Central memory CD8-positive, alpha-beta T cell (primary cell): ENCODE measurements at places on chromosomes 7 and 10.

- DNase-seq: no peak
Observed at GRCh38 chr7:46939558-46939957, 642.4 kb downstream of the TNS3 start.

- no peak for DNase-seq
Observed at GRCh38 chr7:149872419-149873073, 1.2 kb upstream of the ATP6V0E2 start.

DNA sequence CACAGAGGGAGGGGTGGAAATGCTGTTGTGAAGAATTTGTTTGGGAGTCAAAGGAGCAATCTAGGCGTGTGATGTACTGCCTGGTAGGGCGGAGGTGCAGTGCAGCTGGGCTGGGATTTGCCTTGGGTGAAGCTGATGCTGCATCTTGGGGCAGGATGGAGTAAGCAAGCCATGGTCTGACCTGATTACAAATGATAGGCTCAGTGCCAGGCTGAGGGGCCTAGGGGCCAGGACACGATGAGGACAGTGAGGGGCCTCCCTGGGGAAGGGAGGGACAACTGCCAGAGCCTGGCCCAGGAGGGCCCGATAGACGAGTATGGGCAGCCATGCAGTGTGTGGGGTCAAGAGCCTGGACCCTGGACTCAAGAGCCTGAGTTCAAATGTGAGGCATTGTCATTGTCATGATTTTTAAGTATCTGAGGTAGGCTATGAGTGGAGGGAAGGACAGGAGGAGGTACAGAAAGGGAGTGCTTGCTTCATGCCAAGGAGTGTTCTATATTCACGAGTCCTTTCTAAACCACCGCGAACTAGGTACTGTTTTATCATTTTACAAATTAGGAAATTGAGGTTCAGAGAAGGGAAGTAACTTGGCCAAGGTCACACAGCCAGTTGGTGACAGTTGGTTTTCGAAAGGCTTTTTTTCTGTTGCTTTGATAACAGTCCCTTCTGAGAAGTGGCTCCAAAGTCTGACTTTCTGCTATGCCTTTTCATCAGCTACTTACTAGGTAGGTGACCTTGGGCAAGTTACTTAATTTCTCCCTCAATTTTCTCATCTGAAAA, 29.7 kb downstream of the HIF1AN start:
- DNase-seq: no peak

DNA sequence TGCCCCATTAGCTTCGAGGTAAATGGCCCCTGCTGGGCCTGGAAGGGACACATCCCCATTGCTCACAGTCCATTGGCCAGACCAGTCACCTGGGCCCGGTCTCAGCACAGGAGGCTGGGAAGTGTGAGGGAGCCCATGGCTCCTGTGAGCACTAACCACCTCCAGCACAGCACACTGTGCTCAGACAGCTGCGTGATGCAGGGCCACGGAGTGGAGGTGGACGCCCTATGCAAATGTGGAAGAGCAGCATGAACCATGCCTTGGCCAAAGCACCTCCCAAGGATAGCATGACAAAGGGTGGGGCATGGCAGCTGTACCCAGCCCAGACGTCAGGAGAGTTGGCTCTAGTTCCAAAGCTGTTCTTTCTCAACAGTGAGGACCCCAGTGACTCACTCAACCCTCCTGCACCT, 120.1 kb upstream of the ZMIZ1 start:
- DNase-seq: no peak

- DNase-seq: no peak
Observed at GRCh38 chr7:118183428-118183785, 557 bp upstream of the LSM8 start.

DNA sequence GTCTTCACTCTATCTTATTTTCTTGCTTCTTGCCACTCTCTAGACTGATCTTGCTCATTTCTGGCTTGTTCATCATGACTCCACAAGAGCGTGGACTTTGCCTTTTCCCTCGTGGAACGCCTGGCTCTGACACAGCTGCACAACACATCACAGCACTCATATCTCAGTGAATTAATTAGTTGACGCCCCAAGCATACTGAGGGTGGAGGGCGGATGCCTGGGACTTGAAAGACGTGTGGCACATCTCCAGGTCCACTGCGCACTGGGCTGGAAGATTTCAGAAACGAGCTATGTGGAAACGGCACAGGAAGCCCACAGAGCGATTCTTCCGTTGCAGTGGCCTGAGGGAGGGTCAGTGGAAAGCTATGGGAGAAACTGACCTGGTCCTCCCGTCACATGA, 23.6 kb upstream of the PLEKHA1 start:
- no peak for DNase-seq

- DNase-seq: no peak
Observed at GRCh38 chr7:112192236-112193154, 13.7 kb downstream of the DOCK4 start.

GRCh38 chr10:105041956-105042355, 400.9 kb downstream of the SORCS3 start:
- no peak for DNase-seq

DNA sequence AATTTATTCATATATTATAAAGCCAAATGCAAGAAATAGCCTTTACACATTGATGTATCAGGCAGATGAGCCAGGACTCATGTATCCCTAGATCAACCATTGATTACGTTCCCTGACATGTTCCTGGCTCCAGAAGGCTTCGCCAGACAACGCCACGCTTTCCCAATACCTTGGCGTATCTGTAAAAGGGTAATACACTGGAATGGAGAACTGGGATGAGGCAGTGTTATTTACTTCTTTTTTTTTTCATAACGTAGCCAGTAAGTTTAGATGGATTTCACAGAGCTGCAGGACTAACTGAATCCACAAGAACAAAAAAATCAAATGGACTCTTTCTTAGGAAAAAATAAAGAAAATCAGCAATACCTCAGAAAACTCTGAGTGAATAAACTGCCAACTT, 588.1 kb upstream of the SEMA3D start:
- DNase-seq: no peak
